NCI-H748 treated with DMSO at 0.1 percent for 48 hours (cell line): ENCODE measurements at places on chromosomes 4 and X.

- no peak for DNase-seq
Observed at GRCh38 chr4:3124070-3124767, 49.7 kb downstream of the HTT start.

GRCh38 chr4:116849620-116850019 lies 235.8 kb downstream of the TRAM1L1 start:
- DNase-seq, result no peak

DNA sequence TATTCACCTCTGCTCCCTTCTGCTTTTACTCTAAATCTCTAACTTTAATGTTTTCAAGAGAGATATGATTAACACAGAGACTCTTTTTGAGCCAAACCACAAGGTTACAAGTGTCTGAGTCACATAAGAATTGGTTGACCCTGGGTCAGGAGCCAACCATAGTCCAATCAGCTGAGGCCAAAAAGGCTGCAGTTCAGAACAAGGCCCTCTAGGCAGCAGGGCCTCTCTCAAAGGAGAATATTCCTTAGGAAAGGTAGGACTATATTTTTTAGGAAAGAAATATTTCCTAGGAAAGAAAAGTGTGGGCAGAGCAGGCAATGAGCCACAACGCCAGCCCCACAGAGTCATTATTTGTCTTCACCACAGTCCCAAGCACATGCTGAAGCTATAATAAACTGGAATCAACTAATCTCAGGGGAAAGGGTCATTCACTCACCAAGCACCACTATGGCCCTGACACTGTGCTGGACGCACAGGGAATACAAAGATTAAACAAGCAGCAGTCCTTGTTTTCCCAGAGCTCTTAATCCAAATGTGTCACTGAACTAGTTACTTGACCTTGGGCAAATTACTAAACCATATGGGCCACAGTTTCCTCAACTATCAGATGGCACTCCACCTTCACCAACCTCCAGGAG lies 2.2 kb downstream of the ATP8A1 start:
- no peak for DNase-seq

- no peak for DNase-seq
Observed at GRCh38 chr4:84878090-84878489, 88.4 kb downstream of the WDFY3 start.

DNA sequence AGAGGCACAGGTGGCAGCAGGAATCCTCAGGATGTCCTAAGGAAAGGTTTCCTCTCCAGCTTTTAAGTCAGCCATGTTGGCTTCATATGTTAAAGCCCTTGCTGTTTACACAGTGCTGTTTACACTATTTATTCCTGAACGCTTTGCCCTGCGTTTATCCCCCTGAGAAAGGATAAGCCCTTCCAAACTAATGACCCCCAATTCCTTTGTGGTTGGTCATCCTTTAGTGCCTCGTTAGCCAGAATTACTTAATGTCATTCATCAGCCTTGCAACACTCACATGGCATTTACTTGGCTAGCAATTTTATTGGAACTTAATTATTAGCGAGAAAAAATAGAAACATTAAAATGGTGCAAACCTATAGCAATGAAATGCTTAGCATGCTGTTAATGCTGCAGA lies 23.8 kb downstream of the VCX2 start:
- no peak for DNase-seq

GRCh38 chr4:130257271-130257670 lies 1161.3 kb downstream of the C4orf33 start:
- DNase-seq, result no peak

DNA sequence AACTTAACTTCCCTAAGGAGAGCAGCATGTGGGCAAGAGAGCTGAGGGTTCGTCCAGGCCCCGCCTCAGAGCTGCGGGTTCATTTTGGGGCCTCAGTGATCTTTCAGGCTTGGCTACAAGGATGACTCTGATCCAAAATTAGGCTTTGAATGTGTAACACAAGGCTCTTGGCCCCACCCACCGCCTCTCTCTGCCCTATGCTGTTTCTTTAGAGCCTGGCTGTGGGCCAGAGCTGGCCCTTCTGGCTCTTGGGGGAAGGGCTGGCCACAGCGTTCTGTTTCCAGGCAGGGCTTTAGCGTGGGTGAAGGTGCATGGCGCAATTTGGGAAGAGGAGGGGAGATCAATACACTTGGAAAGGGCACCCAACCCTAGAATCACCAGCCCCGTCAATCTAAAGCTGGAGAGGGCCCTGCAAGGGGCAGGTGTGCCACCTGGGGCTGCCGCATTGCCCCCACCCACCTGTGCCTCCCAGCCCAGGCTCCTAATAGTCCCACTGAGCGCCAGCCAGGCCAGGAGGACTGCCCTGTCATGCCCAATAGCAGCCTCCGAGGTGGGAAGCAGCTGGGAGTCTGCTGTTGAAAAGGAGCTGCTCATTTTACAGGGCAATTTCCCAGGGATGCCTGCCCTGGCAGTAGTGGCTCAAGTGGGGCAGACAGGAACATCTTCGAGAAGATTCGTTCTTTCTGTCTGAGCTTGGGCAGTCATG lies 84.5 kb upstream of the MAML3 start:
- peak; percentile 55 for DNase-seq

- no peak for DNase-seq
Observed at GRCh38 chrX:118074196-118074595, 42.4 kb downstream of the KLHL13 start.

- DNase-seq, result no peak
Observed at GRCh38 chrX:53288189-53288588, 6.8 kb upstream of the IQSEC2 start.

GRCh38 chr4:26958925-26959653 lies 98.4 kb downstream of the STIM2 start:
- no peak for DNase-seq

- DNase-seq, result no peak
Observed at GRCh38 chrX:55452833-55453124, 852 bp downstream of the MAGEH1 start.

- no peak for DNase-seq
Observed at GRCh38 chrX:150736475-150736874, 43.3 kb downstream of the MTMR1 start.

- DNase-seq, result no peak
Observed at GRCh38 chr4:18463987-18464559, 442.5 kb upstream of the LCORL start.

DNA sequence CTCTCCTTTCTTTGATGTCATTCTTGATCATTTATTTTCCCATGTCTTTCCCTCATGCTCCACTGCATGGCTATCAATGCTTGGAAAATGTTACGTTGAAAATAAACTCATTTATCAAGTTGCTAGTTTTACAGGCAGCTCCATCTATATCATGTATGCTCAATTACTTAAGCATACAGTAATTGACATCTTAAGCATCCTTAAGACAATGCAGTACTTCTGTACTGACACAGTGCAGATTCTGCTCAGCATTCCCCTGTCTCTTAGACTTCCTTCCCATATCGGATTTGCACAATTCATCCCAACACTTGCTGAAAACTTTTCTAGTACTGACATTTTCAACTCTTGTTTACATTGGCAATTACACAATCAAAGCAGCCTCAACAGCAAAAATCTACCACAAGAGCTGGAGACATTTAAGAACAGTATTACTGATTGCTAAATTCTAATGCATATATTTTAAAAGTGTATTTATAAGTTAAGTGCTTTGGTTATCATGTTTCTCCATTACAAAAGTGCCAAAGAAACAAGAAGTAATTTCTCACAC lies 165.6 kb downstream of the ATP10D start:
- DNase-seq, result no peak

- DNase-seq, result no peak
Observed at GRCh38 chr4:79235095-79235494, 90.8 kb downstream of the NAA11 start.

GRCh38 chrX:23503835-23504539 lies 163.3 kb upstream of the PRDX4 start:
- peak; percentile 72 for DNase-seq

- no peak for DNase-seq
Observed at GRCh38 chr4:108107101-108107500, 61.6 kb downstream of the LEF1 start.

GRCh38 chr4:119031218-119031617 lies 104.4 kb upstream of the MYOZ2 start:
- DNase-seq, result no peak

DNA sequence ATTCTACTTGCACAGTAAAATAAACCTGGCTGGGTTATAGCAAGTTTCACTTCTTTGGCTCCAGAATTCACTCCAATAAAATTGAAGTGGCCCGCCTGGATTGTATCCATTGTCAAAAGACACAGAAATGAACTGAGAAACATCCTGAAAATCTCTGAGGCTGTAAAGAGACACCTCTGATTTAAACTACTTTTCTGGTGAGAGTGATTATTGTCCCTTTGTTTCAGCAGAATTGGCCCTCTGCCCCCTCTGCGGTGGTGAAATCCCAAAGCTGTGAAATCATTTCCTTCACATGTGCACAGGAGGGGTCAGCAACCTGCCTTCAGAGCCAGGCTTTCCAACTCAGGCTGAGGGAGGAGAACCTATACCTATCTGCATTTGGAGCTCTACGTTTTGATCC lies 23.0 kb downstream of the GAB3 start:
- no peak for DNase-seq

DNA sequence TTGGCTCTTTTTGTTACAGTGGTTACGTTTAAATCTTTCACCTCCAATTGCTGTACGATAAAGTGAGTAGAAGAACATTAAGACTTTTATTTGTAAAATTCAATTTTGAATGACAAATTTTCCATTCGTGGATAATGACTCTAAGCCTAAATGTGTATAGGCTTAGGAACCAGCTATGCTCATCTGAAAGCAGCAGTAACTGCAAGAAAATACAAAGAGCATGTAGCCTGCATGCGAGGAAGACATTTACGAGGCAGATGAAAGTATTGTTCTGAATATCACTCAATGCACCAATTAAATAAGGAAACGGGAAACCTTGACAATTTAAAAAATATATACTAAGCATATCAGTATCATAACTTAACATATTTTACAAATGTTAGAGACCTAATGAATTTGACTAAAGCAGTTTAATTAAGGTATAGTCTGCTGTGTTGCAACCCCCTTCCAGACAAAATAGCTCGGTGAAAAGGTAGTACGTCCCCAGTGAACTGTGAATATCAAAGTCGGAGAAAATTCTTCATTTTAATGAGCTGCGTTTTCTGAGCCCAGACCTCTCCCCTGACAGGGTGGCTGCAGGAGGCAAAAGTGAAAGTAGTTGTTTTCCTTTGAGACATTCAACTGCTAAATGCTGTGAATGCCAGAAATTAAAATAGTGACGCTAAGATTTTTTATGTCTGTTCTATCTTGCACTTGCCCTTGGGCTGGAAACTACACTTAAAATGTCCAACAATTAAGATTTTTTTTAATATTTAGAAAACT lies 1236.5 kb upstream of the TENM3 start:
- no peak for DNase-seq

GRCh38 chr4:105843941-105844340 lies 51.3 kb upstream of the NPNT start:
- no peak for DNase-seq

DNA sequence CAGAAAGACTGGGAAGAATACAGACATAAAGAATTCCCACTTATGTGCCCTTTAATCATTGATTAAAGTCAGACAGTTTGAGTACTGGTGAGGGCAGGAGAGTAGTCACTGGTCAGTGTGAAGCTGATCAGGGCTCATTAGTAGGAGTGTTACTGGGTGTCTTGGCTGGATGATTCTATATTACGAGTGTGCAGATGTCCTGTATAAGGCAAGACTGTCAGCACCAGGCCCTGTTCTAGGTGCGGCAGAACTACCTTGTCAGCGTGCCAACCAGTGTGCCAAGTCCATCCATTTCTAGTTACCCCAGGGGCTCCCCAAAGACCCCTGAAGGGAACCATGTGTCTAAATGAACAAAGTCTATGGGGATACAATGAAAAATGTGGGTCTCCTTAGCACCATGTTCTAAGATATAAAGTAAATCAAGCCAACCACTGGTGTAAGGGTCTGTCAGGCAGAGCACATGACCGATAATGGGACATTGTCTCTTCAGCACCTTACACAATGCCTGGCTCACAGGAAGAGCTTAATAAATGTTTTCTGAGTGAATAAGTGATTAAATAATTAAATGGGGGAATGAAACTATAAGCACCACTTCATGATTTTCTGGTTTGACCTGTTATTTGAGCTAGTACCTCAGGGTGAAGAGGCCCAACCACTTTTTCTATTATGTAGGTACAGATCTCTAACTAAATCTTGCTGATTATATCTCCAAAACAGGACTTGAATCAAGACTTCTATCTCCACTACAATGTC lies 205.0 kb downstream of the CAMK2D start:
- no peak for DNase-seq

- no peak for DNase-seq
Observed at GRCh38 chr4:123083646-123084045, 161.2 kb upstream of the NUDT6 start.

DNA sequence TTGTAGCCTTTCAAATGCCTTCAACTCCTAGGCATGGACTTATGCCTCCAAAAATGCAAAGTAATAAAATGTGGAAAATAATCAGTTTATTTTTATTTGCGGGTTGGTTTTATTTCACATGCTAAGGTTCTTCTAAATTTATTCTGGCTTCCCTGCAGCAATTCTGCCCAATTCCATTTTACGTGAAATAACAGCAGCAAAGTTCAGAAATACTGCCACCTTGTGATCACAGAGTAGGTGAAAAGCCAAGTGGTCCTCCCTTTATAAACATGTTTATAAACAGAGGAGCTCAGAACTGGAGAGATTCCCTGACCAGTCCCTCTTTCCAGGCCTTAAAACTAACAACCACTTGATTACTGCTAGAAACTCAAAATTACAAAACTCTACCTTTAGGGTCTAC lies 14.7 kb upstream of the DCHS2 start:
- peak; percentile 1 for DNase-seq

- DNase-seq, result no peak
Observed at GRCh38 chr4:71322425-71322824, 16.4 kb upstream of the SLC4A4 start.

GRCh38 chrX:68440940-68441339 lies 7.6 kb upstream of the OPHN1 start:
- no peak for DNase-seq

GRCh38 chr4:82213485-82214417 lies 160.0 kb downstream of the HNRNPD start:
- DNase-seq, result no peak

DNA sequence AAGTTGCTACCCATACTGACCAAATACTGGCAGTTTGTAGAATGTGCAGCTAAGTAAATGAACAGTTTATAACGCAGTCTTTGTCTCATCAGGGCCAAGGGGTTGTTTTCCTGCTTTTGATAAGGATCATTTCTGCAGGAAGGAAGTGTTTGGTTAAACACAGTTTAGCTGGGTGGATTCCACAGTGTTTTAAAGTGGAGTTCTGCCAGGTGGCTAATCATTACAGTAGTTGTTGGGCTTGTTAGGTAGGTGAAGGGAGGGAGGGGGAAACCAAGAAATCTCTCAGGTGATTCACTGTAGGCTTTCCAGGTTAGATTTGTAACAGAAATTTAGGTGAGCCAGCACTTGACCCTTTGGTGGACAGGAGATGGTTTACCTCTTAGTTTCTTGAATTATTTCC lies 58.1 kb downstream of the FNIP2 start:
- no peak for DNase-seq

DNA sequence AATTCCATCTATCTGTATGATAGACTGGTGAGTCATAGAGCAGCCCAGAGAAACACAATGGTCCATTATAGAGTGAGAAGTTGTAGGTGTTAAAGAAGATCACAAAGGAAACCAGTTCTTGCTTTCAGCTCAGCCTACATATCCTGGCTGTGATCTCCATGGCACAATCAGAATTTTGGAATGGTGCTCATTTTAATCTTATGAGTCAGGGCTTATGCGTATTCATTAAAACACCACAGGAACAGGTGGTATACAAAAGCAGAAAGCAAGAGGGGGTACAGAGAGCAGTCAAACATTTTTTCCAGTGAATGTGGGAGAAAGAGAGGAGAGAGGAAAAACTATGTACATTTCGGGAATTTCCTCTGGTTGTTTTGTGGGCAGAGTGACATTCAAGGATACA lies 126.9 kb downstream of the MFAP3L start:
- no peak for DNase-seq

- no peak for DNase-seq
Observed at GRCh38 chr4:138671106-138671505, 344.5 kb upstream of the NOCT start.
